ENCODE measurements at places on chromosomes 12 and 14. TPM values are rescaled to one million over a fixed set of nuclear protein-coding genes. Genes with fewer than 3 reads are reported as not detected.

LRRC43 gene
- total RNA-seq, result 1.9 TPM

LTBP2 gene
- total RNA-seq, result 69.1 TPM

ARHGAP9 gene
- 13.8 TPM for total RNA-seq

TESPA1 gene
- 0.16 TPM for total RNA-seq

MTHFD1 gene
- total RNA-seq, result 39.0 TPM

YLPM1 gene
- total RNA-seq, result 41.4 TPM

ZNF891 gene
- 0.91 TPM for total RNA-seq

ARHGEF40 gene
- total RNA-seq, result 22.8 TPM

GPRC5D gene
- total RNA-seq, result not detected

NEMF gene
- total RNA-seq, result 31.8 TPM

ADGRD1 gene
- total RNA-seq, result 66.3 TPM

GPD1 gene
- total RNA-seq, result 75.8 TPM

KLRB1 gene
- 1.9 TPM for total RNA-seq

PTPRB gene
- total RNA-seq, result 27.3 TPM

WDR89 gene
- 6.3 TPM for total RNA-seq

AMN1 gene
- total RNA-seq, result 18.9 TPM

FAM186B gene
- total RNA-seq, result 0.70 TPM

MGP gene
- 233 TPM for total RNA-seq

ANP32D gene
- not detected for total RNA-seq

KRT85 gene
- not detected for total RNA-seq

FSCB gene
- total RNA-seq, result not detected
